ENCODE measurements at places on chromosomes 16 and 17.

- DNase-seq, result no peak
Observed at GRCh38 chr16:85105475-85105874, 6.8 kb downstream of the CIBAR2 start.

DNA sequence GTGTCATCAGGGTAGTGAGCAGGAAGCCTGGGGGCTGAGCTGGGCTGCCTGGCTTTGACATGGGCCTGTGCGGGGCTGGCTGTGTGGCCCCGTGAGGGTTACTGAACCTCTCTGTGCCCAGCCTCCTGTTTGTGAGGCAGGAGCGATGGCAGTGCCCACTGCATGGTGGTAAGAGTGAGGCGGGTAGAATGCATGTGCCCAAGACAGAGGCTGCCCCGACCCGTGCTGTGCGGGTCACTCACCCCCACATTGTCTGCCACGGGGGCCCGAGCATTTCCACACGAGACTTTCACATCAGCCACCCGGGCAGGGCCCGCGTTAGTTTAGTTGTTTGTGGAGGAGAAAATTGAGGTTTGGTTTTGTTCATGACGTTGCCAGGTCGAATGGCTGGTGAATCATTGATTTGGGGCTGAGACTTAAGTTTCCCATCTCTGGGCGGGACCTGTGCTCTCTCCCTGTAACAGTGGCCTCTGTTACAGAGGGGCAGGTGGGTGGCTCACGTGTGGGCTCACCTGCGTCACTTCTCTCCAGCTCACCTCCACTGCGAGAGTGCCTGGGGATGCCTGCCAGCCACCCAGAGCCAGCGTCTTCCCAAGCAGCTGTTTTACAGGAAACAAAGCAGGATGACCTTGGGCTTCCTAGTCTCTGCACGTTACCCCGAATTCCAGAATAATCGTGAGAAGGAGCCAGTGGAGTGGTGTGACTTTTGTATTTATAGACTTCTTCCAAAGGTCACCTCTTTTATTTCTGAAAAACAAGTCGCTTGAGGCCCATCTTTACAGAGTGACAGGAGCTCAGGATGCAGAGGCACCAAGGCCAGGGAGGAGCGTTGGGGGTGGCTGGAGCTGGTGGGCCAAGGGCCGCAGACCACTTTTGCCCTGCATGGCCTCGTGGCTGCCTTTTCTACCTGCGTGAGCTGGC, 150.6 kb downstream of the RPTOR start:
- DNase-seq, result no peak

- no peak for DNase-seq
Observed at GRCh38 chr16:87608400-87608985, 6.2 kb downstream of the JPH3 start.

DNA sequence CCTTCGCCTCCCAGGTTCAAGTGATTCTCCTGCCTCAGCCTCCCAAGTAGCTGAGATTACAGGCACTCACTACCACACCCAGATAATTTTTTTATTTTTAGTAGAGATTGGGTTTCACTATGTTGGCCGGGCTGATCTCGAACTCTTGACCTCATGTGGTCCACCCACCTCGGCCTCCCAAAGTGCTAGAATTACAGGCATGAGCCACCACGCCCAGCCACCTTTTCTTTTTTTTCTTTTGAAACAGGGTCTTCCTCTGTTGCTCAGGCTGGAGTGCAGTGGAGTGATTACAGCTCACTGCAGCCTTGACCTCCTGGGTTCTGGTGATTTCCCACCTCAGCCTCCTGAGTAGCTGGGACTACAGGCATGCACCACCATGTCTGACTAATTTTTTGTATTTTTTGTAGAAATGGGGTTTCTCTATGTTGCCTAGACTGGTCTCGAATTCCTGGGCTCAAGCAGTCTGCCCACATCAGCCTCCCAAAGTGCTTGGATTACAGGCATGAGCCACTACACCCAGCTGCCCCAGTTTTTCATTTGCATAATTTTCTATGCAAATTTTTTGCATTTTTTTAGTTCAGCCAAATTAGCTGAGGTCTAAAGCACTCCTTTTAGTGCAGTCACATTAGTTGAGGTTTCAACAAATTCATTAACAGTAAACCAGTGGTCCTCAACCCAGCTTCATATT, 11.3 kb downstream of the WWP2 start:
- no peak for DNase-seq

GRCh38 chr17:30316736-30317135, 17.1 kb downstream of the TMIGD1 start:
- no peak for DNase-seq

DNA sequence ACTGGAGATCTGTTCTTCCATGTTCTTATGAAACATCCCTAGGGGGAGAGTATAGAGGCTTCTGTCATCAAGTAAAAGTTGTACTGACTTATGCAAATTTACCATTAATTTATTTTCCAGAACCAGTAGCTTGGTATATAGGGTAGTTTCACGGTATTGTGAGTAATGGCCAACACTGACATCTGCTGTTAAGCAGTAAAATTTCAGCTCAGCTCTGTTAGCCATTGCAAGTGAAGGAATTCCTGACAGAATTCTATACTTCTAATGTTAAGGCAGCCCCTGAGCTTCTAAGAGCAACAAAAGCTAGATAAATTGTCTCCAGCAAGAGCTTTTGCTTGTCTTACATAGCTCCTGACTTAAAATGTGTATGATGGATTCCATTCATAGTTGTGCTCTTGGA, 613.5 kb upstream of the C16orf82 start:
- no peak for DNase-seq

GRCh38 chr17:18227635-18228034, 2.2 kb downstream of the LLGL1 start:
- DNase-seq, result no peak

GRCh38 chr17:4582101-4582501, 2.2 kb upstream of the SMTNL2 start:
- DNase-seq, result no peak

GRCh38 chr17:43437756-43438155, 39.0 kb downstream of the ARL4D start:
- DNase-seq, result no peak

DNA sequence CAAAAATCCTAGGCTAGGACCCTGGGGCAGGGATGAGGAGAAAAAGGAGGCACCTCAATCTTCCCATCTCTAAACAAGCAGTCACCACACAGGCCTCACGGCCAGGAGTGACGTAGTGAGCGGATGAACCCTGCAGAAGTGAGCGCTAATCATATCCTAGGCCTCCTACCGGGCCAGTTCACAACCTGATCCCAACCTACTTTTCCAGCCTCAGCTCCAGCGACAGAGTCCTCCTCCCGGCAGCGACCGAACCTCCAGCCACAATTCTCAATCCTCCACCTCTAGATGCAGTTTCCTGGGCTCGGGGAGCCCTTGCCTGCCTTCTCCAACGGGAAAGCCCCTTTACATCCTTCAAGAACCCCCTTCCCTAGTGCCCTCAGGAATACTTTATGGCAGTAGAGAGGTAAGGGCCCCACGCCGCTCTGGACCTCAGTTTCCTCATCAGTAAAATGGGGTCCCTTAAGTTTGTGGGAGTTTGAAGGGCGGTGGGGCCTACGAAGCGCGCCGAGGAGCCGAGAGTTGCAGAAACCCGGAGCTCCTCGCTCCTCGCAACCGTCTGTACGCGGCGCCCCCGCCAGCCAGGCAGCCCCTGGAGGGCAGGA, 1.4 kb downstream of the ZNF668 start:
- DNase-seq, result no peak

DNA sequence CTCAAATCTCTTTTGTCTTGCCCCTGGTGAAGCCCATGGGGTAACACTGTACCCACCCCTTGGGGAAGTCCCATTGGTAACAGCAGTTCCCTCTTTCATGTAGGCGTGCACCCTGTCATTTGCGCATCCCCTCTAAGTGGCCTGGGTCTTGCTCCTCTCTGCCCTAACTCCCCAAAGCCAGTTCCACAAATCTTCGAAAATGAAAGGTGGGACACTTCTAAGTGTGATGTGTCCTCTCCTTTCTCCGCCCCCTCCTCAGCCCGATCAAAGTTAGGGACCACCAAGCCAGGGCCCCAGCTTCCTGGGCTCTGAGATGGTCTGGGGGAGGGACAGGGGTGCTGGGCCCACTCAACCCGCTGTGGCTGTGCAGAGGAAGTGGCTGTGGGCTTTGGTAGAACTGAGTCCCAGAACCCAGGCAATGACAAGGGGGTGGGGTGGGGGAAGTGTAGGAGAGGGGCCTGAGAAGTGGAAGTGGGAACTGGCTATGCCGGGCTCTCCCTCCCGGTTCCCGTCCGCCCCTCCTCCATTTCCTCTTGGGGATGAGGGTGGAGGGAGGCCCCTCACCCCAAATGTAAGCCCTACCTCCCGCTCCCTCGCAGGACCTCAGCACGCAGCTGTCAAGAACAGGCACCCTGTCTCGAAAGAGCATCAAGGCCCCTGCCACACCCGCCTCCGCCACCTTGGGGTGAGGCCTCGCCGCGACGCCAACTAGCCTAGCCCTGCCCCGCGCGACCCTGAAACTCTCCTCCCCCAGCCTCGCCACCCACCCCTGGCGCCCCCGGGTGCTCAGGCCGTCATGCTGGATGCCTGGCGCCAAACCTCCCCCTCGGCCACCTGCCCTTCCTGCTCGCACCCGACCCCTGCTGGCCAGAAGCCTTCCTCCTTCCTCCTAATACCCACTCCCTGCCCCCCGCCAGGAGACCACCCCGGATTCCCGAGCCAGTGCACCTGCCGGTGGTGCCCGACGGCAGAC, 8.7 kb downstream of the ABI3 start:
- no peak for DNase-seq

- no peak for DNase-seq
Observed at GRCh38 chr16:30136971-30137605, 14.1 kb upstream of the MAPK3 start.

DNA sequence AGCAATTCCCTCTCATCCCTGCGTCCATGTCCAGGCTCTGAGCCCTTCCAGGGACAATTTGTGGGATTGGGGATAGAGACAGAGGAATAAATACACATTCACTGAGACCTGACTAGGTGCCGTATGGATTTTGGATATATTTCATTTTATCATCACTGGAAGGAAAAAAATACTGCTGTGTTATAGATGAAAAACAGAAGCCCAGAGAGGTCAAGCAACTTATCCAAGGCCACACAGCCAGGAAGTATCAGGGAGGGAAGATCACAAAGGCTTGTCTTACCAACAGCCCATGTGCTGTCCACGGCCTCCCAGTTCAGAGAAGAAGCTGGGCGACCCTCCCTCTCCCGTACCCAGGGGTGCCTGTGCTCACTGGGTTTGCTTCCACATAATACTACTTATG, 6.1 kb upstream of the HAP1 start:
- DNase-seq, result no peak

- DNase-seq, result peak; percentile 18
Observed at GRCh38 chr17:43766413-43767052, 7.9 kb upstream of the SOST start.

- no peak for DNase-seq
Observed at GRCh38 chr17:70938336-70938735, 769.0 kb downstream of the KCNJ2 start.

- DNase-seq, result peak; percentile 75
Observed at GRCh38 chr17:45385331-45385997, 47.2 kb downstream of the ARHGAP27 start.

- DNase-seq, result no peak
Observed at GRCh38 chr17:55390364-55390977, 31.2 kb downstream of the MMD start.

- peak; percentile 39 for DNase-seq
Observed at GRCh38 chr16:85554114-85554888, 58.8 kb upstream of the GSE1 start.

DNA sequence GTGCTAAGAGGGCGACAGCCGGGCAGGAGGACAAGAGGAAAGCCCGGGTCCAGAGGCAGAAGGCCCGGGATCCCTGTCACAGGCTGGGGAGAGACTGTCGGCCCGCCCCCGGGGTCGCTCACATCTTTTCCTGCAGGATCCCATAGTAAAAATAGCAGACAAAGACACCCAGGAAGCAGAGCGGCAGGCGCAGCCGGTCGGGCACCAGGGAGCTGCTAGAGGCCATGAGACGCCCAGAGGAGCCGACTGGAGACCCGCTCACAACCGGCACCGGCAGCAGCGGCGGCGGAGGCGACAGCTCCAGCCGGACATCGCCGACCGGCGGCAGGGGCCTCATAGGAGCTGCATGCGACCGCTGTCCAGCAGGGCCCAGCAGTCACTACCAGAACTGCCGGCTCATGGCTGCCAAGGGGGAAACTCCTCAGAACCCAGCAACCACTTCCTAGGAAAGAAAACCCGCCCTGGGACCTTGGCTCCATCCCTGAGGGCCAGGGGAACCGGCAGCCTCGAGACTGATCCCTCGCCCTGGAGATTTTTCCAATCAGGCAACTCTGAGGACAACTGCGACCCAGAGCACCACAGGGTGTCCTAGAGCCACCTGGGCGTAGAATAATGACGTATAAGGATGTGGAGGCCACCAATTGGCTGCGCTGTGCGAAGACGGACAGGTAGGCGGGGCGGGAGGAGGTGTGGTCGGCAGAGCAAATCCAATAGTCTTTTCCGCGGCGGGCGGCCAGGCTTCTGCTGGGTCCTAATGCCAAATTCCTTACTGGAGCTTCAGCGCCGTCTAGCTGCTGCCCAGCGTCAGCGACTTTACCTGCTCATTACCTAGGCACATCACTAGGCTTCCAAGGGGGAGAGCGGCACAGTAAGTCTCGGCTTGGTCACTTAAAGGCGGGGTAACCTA, at the start of gene SLC35B1:
SLC35B1 (minus strand) TSS at position 357 of the 907 bp plus-strand sequence; CDS start at position 226, 131 bp downstream.
- peak; percentile 97 for DNase-seq

DNA sequence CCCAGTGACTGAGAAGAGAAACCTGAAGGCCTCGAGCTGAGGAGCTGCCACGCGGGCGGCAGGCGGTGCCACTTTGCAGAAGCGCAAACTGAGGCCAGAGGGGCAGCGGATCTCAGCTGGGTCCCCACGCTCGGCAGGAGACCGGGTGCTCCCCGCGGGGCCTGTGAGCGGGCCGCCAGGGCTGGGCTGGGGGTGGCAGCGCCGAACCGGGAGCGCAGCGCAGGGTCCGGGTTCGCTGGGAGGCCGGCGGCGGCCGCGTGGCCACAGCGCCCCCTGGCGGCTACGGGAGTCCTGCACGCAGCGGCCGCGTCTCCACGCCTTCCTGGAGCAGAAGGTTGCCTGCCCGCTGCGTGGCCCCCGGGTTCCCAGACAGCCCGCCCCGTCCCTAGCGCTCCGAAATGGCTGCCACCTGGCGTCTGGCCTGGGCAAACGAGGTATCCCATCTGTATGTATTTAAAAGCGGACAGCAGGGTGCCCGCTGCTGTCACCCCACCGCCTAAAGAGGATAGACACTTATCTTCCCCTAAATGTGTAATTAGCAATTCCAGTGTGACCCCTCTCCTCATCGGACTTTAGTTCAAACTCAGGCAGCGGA, 96.1 kb upstream of the CDH5 start:
- DNase-seq, result no peak

DNA sequence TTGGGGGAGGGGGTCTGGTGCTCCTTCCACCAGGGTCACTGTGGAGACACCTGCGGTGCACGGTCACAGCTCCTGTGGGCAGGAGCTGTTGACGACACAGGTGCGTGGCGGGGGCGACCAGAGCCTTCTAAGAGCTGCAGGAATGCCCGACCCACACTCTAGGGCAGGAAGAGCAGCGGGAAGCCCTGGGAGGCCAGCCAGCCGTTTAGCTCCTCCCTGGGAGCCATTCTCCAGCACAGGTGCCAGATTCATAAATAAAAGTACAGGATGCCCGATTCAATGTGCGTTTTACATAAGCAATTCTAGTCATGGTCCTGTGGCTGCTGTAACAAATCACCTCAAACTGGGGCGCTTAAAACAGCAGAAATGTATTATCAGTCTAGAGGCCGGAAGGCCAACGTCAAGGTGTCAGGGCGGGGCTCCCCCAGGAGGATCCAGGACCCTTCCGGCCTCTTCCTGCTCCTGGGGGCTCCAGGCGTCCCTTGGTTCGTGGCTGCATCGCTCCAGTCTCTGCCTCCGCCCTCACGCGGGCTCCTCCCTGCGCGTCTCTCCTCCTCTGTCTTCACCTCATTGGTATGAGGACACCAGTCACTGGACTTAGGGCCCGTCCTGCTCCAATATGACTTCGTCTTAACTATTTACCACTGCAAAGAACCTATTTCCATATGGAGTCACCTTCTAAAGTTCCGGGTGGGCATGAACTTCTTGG, 155.4 kb downstream of the FOXL1 start:
- DNase-seq, result no peak

Data from substantia nigra (tissue), 51 donors.